G401 (cell line): ENCODE measurements at places on chromosomes 2 and 18. TPM values are rescaled to one million over a fixed set of nuclear protein-coding genes. Genes with fewer than 3 reads are reported as not detected.

Gene DYSF
- total RNA-seq, result 0.18 and 3.8 TPM in 2 replicates

Gene C18orf54
- 7.9 and 9.9 TPM in 2 replicates for total RNA-seq

DNA sequence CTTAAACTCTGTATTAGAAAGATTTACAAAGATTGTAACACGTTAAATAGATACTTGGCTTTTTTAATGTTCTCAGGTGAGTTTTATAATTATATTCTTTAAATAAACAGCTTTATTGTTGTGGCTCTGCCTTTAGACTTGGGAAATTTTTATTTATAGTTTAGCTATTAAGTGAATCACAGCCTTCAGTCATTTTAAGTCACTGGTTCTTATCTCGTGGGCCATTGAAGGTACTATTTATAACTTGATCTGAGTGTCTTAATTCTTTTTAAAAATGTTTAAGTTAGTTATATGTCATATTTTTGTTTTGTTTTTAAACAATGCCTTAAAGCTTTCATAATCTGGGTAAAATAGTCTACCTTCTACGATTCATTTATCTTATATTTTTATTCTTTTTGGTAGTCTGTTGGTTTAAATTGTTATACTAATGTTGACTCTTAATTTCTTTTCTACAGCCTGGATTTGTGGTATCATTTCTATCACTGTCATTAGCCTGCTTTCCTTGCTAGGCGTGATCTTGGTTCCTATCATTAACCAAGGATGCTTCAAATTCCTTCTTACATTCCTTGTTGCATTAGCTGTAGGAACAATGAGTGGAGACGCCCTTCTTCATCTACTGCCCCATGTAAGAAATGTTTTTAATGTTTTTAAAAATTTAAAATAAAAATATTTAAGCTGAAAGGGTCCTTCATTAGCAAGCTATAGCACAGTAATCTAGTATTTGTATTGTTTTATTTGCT is 49.3 kb downstream of the SLC39A10 start:
- no peak for DNase-seq

Gene MOCOS
- total RNA-seq, result not detected in 2 replicates

Gene RFX8
- not detected in 2 replicates for total RNA-seq

DNA sequence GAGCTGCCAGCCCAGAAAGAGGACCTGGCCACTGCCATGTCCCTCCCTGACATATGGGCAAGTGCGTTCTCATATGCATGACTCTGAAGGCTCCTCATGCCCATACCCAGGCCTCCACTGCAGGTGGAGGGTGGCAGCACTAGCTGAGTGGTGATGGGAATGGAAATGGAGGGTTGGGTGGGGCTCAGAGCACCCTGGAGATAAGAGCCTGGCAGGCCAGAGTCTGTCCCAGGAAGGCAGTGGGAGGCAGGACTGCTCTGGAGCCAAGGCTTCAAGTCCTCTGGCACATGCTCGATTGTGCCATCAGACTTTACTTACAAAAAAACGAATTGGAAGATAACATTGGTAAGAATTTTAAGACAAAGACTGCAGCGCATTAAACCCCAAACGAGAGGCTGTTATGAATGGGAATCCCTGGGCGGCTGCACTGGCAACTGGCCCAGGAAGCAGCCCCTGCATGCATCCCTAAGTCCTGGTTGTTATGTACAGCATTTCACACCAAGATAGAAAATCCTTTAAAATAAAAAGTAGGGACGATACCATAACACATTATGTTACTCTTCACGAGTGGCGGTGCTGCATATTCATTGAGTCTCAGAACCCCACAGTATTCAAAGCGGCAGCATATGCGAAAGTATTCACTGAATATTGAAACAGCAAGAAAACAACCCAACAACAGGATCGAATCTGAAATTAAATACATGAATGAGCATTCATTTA is 81.7 kb upstream of the FAM98A start:
- DNase-seq, result no peak
